ENCODE measurements at places on chromosomes 12 and 14. TPM values are rescaled to one million over a fixed set of nuclear protein-coding genes. Genes with fewer than 3 reads are reported as not detected.

The PELI2 gene
- total RNA-seq = 10.0 TPM

The DLK1 gene
- not detected for total RNA-seq

DNA sequence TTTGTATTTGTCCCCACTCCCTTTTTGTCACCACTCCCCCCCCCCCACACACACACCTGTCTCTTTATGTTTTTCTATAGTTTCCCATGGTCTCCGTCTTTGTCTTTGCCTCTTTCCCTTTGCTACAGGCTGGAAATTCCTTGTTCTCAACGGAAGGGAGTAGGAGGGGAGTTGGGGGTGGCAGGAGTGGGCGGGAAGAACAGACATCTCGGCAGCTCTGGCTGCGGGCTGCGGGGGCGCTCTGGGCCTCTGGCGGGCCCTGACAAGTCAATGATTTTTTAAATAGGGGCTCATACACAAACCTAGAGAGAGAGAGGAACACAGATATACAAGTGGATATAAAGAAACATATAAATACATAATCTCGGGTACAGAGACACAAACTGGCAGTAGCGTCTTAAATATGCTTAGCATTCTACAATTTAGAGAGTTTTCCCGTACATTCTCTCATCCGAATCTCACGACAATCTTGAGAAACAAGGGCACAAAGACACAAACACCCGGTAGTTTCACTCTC, 2.4 kb upstream of the NAB2 start:
- no peaks in the 10 kb centered on the region for H3K36me3 ChIP-seq
- no peaks in the 10 kb centered on the region for H3K27me3 ChIP-seq
- DNase-seq = peak; percentile 46
- peak overlapping the region; percentile 94 for H3K4me3 ChIP-seq
- peaks cover 5% of the 10 kb centered on the region for H3K4me1 ChIP-seq
- H3K27ac ChIP-seq = peak overlapping the region; percentile 66

DNA sequence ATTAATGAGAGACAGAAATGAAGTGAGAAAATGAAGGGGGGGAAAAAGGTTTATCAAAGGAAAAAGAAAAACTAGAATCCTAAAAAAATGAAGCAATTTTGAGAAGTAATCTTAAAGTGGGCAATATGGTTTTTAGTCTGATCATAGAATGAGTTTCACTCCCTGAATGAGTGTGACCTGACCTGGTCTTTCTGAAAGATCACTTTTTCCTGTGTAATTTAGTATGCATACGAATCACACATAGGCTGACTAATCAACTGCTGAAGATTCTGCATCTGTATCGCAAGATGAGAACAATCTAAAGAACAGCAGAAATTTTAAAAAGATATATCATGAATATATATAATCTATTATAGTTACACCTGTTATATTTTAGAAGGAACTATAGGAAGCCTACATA, 11.3 kb downstream of the GNPTAB start:
- no peak for DNase-seq
- no peak overlapping the region for H3K27ac ChIP-seq
- no peaks in the 10 kb centered on the region for H3K27me3 ChIP-seq
- no peaks in the 10 kb centered on the region for H3K4me1 ChIP-seq
- no peak overlapping the region for H3K4me3 ChIP-seq

DNA sequence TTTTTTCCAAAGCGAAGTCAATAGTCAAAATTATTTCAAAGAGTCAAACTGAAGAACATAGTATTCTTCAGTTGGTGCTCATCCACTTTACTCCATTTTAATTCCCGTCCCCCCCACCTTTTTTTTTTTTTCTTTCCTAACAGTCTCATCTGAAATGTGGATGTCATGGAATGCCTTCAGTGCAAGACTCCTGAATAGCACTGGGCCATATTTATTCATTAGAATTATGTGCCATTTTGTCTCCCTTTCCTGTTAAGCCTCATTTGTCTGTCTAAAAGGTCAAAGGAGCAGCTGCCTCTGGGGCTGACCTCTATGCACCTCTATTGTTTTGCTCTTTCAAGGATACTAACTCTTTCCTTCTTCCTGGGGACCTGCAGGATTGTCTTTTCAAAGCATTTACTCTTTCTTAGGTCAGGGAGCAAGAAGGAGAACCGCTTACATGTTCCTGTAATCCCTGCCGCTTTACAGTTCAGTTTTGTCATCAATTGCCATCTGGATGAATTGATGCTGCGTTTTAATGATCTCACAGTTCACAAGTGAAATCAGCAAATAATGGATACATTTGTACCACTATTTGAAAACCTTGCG, 310.6 kb downstream of the NPAS3 start:
- H3K36me3 ChIP-seq = no peaks in the 10 kb centered on the region
- no peak overlapping the region for H3K4me3 ChIP-seq
- no peaks in the 10 kb centered on the region for H3K27me3 ChIP-seq
- no peak for DNase-seq
- H3K4me1 ChIP-seq = no peaks in the 10 kb centered on the region

DNA sequence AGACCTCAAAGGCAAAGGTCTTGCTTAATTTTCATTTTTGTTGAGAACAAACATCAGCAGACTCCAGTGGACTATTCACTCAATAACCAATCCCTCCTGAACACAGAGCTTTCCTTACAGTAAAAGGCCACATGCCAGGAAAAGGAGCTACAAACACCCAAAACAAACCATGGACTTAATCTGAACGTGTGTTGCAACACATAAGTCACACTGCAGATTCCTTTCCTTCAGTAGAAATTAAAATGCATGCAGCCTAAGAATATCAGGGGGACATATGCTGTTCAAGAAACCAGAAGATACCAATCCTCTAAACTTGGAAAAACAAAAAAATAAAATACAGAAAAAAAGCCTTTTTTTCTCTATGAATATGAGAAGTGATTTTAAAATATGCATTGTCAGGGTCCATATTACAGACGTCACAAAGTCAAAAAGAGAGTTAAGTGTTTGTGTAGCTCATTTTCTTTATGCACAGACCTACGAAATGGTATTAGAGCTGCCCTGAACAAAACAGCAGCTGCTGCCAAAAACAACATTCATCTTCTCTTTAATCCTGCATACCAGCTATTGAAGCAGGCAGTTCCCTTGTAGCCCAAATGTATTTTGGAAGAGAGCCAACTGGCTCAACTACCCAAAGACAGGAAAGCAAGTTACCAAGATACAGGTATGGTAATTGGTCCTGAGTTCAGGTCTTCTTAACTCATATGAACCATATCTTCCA, 26.2 kb downstream of the KITLG start:
- H3K27ac ChIP-seq = no peak overlapping the region
- peak; percentile 54 for DNase-seq
- H3K27me3 ChIP-seq = no peaks in the 10 kb centered on the region
- no peaks in the 10 kb centered on the region for H3K36me3 ChIP-seq
- H3K4me3 ChIP-seq = no peak overlapping the region

The KLRC2 gene
- total RNA-seq = not detected

GRCh38 chr12:93466625-93467350, 526 bp upstream of the MRPL42 start:
- peaks cover 10% of the 10 kb centered on the region for H3K36me3 ChIP-seq
- no peak for DNase-seq
- no peak overlapping the region for H3K27ac ChIP-seq

DNA sequence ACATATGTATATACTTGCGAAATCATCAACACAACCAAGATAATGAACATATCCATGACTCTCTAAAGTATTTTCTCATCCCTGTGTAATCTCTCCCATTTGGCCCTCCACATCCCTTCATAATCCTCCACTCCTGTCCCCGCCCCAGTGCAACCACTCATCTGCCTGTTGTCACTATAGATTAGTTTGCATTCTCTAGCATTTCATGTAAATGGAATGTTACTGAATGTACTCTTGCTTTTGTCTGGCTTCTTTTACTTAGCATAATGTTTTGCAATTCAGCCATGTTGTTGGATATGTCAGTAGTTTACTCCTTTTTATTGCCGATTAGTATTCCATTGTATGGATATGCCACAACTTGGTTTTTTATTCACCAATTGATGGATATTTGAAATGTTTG, 99.1 kb downstream of the BICD1 start:
- no peaks in the 10 kb centered on the region for H3K4me1 ChIP-seq
- H3K4me3 ChIP-seq = no peak overlapping the region
- no peak for DNase-seq
- H3K27ac ChIP-seq = no peak overlapping the region
- H3K27me3 ChIP-seq = no peaks in the 10 kb centered on the region

The NANOG gene
- not detected for total RNA-seq

DNA sequence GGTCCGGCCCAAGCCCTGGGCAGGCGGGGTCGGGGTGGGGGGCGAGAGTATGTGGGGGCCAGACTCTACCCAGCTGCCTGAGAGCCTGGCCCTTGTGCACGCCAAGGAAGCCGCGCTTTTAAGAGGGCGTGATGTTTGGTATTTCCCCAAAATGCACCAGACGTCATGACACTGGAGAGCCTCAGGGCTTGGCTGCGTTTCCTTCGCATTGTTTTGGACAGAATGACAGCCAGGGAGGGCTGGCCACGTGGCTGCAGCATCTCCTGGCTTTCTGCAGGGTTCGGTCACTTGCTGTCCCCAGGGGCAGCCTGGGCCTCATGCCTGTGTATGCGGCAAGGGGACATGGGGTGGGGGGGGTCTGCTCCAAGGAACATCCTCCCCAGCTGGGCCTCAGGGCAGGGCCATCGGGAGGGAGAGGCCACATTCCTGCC, 16.1 kb upstream of the NUDT14 start:
- H3K27ac ChIP-seq = no peak overlapping the region
- no peaks in the 10 kb centered on the region for H3K36me3 ChIP-seq
- H3K4me1 ChIP-seq = peaks cover 14% of the 10 kb centered on the region
- no peak overlapping the region for H3K4me3 ChIP-seq
- H3K27me3 ChIP-seq = peaks cover 19% of the 10 kb centered on the region
